ENCODE measurements at places on chromosomes 16 and 17. TPM values are rescaled to one million over a fixed set of nuclear protein-coding genes. Genes with fewer than 3 reads are reported as not detected.

PHB1 gene
- 107 TPM for total RNA-seq

PLEKHG4 gene
- 10.2 TPM for total RNA-seq

CMIP gene
- total RNA-seq = 3.5 TPM

SRCIN1 gene
- not detected for total RNA-seq

MT1F gene
- 0.56 TPM for total RNA-seq

OR3A3 gene
- not detected for total RNA-seq

AANAT gene
- not detected for total RNA-seq
